ENCODE measurements at places on chromosomes 3 and 15.
A peak's percentile ranks its signal among the peaks of the same experiment; 100 is the strongest.

GRCh38 chr3:143081844-143082778 lies 37.5 kb upstream of the CHST2 start:
- DNase-seq: no peak

- DNase-seq: peak; percentile 90
Measured at GRCh38 chr3:187139126-187139894, at the start of gene RPL39L. RPL39L (minus strand) TSS chr3:187139496; CDS start chr3:187121300, 18,196 bp downstream.

GRCh38 chr15:67843092-67843501 lies 3.3 kb upstream of the RNU6-1 start:
- no peak for DNase-seq

GRCh38 chr3:15217841-15218267 lies 11.8 kb downstream of the CAPN7 start:
- no peak for DNase-seq

DNA sequence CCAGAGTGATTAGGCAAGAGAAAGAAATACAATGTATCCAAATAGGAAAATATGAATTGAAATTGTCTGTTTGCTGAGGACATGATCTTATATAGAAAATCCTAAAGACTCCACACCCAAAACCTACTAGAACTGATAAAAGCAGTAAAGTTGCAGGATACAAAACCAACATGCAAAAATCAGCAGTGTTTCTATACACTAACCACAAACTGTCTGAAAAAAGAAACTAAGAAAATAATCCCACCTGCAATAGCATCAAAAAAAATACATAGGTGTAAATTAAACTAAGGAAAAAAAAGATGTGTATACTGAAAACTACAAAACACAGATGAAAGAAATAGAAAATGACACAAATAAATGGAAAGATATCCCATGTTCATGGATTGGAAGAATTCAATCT lies 203.6 kb upstream of the SETMAR start:
- DNase-seq: no peak

DNA sequence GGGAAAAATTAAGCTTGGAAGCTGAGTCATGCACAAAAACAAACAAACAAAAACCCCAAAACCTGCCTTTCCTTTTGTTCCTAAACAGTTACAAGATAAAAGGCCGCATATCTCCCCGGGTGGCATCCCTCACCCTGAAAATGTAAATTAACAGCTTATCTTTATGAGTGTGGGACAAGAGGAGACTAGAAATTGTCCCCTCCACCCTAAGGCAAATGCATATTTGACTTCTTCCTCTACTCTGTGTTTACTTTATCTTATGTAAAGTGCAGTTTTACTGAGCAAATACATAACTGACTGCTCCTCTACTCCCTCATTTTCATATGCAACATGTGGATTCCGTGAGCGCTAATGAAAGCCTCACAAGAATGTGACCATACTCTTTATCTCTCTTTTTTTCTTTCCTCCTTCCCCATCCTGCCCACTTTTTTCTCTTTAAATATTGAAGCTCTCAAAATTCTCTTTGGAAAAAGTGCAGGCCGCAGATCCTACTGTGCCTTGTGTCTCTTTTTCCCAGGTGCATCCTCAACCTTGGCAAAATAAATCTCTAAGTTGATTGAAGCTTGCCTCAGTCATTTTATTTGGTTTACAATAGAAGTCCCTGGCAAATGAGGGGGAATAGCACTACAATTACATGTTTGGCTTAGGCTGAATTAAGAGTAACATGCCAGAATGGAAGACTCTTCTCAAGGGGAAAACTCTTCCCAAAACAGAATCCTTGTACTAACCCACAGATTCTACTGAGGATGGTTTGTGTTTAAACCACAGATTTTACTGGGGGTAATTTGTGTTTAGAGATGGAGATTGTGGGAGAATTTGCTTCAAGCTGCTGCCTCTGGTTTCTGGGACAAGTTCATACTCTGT lies 72.7 kb upstream of the WDR72 start:
- DNase-seq: no peak

DNA sequence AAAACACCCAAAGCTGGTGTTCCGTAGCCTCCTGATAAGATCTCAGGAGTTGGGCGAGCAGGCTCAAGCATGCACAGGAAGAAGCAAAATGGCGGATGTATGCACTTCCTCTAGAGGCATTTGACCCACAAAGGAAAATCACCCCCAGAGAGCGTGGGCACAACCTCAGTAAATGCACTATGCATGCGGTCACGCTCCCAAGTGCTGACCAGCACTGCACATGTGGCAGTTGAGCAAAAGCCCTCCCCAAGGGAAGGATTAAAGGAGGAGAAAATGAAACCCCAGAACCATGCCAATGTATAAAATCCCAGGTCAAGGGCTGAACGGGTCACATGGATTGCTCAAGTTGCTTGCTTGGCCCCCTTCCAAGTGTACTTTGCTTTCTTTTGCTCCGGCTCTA lies 289.4 kb upstream of the IGF1R start:
- DNase-seq: no peak

DNA sequence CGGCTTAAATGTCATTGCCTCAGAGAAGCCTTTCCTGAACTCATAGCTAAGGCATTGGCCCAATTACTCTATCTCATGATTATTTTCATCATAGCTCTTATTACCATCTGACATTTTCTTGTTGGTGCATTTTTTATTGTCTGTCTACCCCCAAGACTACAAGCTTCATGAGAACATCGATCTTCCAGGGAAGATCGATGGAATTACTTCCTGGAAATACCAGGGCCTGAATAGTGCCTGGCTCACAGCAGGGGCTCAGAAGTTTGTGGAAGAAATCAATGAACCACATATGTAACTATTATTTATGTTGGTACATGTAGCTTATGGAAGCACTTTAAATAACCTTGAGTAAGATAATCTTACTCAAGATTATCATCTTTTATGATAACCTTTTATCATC lies 7.7 kb upstream of the MEF2A start:
- DNase-seq: no peak

DNA sequence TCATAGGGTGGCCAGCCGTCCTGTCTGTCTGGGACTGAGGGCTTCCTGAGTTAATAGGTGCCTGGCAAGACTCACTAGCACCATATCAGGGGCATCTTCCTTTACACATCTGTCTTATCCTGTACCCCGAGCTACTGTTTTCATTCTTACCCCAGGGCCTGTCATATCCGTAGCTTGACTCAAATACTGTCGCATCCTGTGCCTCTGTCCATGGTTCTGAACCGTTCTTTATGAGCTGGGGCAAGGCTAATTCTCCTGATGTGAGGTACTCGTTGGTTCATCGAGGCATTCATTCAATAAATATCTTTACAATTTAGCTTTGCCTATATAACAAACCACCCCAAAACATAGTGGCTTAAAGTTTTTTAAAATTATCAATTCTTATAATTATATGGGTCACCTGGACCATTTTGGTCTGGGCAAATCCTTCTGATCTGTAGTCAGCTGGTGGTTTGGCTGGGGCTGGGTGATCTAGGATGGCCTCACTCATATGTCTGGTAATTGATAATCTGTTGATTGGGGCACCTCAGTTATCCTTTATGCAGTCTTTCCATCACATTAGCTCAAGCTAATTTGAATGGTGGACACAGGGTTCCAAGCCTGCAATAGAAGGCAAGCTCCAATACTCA lies 121.2 kb downstream of the TLE3 start:
- DNase-seq: peak; percentile 25

- DNase-seq: peak; percentile 45
Measured at GRCh38 chr3:17412950-17413530, 329.4 kb downstream of the TBC1D5 start.

DNA sequence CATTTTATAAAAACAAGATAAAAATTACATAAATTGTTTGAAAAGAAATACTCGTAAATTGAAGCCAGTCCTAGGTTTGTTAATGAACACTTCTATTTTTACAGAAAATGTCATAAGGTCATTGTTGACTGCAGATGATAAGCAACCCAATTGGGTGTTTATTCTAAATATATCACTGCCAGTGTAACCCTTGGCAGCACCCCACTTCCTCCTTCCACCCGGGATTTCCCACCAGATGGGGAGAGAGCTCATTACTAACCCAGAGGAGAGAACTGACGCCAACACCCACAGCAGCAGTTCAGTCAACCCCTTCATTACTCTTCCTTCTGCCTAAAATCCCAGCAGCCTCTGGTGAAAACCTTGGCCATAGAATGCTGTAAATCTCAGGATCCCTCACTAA lies 307.6 kb downstream of the GAP43 start:
- DNase-seq: no peak

DNA sequence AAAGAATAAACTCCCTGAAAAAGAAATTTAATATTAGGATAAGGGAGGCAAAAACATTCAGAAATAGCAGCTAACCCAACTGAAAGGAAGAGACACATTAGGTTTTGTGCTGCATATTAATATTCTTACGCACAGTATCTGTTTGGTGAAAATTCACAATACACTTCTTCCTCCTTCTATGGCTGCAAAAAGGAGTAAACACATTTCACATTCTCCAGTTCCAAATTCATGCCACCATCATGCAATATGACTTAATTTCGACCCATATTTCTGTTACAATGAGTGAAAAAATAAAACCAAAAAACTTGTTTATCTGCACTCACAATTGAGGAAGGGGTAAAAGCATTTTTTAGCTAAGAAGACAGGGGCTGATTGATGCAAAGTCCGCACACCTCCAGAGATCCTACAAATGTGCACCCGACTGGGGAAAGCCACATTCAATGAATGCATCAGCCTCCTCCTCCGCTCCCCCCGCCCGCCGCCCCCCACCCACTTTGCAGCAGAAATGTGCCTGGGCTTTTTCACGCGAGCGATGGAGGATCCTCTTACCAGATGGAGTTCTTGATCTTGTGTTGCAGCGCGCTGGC lies 1.0 kb downstream of the RFX7 start:
- no peak for DNase-seq

DNA sequence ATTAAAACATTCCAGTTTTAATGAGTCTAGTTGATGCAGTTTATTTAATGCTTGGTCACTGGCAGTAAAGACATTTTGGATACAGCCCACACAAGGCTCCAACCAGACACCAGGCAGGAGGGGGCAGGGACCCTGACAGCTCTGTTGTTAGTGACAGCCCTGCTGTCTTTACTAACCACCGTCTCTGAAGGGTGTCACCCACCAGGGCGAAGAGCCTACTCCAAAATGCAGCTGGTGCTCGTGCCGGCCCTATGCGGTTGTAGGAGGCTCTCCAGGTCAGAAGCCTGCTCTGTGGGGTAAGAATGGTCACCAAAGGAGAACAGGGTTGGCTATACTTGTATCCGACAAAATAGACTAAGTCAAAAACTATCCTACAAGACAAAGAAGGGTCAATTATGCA lies 132.2 kb downstream of the ATP10A start:
- DNase-seq: no peak

GRCh38 chr3:49721896-49722781 lies 1.6 kb downstream of the GMPPB start:
- no peak for DNase-seq

GRCh38 chr15:88073391-88073691 lies 183.2 kb downstream of the NTRK3 start:
- DNase-seq: no peak

Measured in CD8-positive, alpha-beta memory T cell (primary cell).